Stimulated activated CD4-positive, alpha-beta T cell treated with anti-CD3 and anti-CD28 coated beads, TNF-alpha, amount 100 ng/mL, for 1 hour (primary cell): ENCODE measurements at places on chromosomes 3 and 15.

GRCh38 chr15:71752604-71753289, 57.6 kb upstream of the NR2E3 start:
- DNase-seq, result no peak

DNA sequence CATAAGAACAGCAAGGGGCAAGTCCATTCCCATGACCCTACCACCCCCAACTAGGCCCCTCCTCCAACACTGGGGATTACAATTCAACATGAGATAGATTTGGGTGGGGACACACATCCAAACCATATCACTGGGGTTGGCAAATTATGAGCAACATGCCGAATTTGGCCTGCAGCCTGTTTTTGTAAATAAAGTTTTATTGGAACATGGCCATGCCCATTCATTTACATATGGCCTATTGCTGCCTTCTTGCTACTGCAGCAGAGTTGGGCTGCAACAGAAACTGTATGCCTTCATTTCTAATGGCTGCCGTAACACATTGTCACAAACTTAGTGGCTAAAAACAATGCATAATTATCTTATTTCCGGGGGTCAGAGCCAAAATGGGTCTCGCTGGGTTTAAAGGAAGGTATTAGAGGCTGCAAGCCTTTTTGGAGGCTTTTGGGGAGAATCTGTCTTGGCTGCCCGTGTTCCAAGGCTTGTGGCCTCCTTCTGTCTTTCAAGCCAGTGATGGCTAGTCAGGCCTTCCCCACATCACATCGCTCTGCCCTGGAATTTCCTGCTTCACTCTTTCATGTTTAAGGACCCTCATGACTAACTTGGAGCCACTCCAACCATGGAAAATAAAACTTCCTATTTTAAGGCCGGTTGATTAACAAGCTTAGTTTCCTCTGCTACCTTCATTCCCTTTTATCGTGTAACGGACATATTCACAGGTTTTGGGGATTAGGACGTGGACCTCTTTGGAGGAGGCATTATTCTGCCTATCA, 428.5 kb upstream of the PROK2 start:
- DNase-seq, result no peak

DNA sequence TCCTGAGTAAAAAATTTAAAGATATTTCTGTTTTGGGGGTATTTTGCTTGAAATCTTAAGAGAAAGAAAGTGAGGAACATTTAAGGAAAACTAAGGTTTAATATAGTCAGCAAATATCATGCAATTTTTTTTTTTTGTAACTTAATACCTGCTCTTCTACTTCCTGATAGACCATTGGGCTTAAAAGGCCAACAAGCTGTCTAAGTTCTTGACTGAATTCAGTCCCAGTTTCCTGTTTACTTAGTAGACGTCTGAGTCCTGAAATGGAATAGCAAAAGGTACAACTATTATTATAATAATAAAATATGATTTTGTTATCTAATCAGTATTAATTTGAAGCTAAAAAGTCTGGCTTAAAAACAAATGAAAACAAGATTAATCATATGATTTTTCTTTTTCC, 37.9 kb downstream of the IQCB1 start:
- DNase-seq, result no peak

- no peak for DNase-seq
These were observed 9.6 kb upstream of the SMARCC1 start for GRCh38 chr3:47791193-47791855.

DNA sequence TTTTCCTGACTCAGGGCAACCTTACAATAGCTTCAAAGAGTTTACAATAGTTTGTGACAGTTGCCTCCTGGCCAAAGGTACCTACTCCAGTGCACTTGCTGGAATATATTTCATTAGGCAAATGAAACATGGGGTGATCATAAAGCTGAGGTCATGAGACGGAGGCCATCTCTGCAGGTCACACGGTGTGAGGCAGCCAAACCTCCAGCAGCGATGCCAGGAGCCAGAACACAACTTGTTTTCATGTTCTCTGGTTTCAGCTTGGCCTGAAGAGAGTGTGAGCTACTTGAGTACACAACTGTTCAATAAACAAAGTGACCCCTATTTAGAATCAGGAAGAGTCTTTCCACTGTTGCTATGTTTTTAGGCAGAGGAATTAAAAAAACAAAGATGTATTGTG, 42.7 kb upstream of the PYGO1 start:
- DNase-seq, result no peak

DNA sequence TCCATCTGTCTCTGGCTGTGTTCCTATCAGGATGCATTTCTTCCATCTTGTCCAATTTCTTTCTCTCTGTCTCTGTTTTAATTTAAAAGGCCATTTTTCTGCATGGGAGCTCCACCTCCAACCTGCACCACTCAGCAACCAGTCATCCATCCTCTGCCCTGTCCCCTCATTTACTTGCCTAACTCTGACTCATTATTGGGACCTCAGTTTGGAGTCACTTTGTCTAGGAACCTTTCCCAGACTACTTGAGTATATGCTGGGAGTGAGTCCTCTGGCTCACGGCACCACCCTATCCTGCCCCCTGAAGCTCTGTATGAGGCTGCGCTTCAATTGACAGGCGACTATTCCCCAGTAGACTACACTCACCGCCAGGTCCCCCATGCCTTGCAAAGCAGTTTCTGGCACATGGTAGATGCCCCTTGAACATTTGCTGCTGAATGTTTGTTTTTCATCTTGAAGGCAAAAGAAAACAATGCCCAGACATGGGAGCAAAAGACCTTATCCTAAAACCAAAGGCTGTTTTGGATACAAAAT, 513.3 kb upstream of the CFAP20DC start:
- no peak for DNase-seq

DNA sequence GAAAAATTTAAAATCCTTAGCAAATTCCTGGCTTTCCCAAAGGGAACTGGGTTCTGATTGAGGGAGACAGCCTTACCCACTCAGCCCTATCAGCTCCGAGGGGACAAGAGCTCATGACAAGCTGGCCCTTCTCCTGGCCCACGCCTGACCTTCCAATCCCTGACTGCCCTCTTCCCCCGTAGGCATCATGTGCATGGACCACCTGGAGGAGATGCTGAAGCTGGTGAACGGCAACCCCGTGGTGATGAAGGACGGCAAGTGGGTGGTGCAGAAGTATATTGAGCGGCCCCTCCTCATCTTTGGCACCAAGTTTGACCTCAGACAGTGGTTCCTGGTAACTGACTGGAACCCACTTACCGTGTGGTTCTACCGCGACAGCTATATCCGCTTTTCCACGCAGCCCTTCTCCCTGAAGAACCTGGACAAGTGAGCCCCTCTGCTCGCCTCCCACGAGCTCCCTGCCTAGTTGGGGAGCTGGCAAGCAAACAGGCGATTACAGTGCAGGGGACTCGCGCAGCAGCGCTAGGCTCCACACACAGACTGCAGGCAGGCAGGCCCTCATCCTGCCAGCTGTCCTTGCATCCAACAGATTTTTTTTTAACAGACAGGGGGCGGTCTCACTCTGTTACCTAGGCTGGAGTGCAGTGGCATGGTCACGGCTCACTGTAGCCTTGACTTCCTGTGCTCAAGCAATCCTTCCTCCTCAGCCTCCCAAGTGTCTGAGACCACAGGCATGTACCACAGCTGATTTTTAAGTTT, 16.8 kb downstream of the RPUSD3 start:
- DNase-seq, result no peak

GRCh38 chr3:135706758-135707375, 258.7 kb upstream of the PPP2R3A start:
- DNase-seq, result no peak

- no peak for DNase-seq
These were observed 16.4 kb downstream of the KLF13 start for GRCh38 chr15:31342781-31343626.

GRCh38 chr3:193014902-193015301, 97.2 kb upstream of the MB21D2 start:
- DNase-seq, result no peak

- DNase-seq, result no peak
These were observed 111.2 kb downstream of the MYO5A start for GRCh38 chr15:52417521-52417920.

DNA sequence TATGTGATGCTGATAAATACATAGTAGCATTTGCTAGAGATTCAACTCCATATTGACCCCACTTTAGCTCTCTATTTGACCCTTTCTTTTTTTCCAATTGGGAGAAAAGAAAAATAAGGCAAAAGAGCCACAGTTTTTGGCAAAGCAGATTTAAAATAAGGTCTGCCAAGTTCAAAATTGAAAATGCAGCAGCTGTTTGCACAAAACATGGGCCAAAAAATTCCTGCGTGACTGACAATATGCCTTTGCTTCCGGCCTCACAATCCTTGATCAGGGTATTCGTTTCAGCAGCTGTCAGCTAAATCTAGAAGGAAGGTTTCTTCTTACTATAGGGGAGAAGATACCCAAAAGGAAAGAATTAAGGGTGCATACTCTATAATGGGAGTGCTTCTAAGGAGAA, 563.5 kb upstream of the CCDC54 start:
- DNase-seq, result no peak

- no peak for DNase-seq
These were observed 8.8 kb upstream of the FAM240A start for GRCh38 chr3:46603446-46604046.

DNA sequence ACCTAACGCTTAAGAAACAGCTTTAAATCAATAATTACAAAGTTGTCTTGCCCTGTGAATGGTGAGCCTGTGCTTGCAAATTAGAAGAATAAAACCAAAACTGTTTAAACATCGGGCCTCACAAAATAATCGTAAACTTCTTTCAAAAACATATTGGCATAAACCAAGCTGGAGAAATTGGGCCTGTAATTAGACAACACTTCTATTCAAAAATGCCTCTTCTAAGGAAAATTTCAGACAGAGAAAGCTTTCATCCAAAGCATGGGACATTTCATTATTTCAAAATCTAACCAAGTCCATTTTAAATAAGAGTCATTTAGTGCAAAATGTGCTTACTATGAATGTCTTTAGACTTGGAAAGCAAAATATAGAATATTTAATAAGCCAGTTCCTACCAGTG, 35.5 kb upstream of the GNB4 start:
- DNase-seq, result no peak

DNA sequence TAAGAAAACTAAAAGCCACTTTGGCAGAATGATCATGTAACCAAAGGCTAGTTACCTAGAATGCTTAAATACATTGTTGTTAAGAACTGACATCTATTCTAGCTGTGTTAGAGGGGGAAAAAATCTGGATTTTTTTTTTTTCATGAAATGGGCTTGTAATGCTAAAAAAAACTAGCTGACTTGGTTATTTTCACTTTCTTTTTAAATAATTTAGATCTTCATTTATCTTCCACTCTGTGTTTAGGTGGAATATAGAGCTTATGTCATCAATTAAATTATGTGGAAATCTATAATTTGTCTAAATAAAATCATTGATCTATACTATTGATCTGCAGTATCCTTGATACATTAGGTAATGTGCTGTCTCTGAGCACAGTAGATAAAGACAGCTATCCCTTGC, 217.4 kb downstream of the TCF12 start:
- no peak for DNase-seq

- no peak for DNase-seq
These were observed 7.2 kb upstream of the MCF2L2 start for GRCh38 chr3:183435661-183436060.

- DNase-seq, result no peak
These were observed 72.3 kb downstream of the SLC12A8 start for GRCh38 chr3:125140011-125140817.

DNA sequence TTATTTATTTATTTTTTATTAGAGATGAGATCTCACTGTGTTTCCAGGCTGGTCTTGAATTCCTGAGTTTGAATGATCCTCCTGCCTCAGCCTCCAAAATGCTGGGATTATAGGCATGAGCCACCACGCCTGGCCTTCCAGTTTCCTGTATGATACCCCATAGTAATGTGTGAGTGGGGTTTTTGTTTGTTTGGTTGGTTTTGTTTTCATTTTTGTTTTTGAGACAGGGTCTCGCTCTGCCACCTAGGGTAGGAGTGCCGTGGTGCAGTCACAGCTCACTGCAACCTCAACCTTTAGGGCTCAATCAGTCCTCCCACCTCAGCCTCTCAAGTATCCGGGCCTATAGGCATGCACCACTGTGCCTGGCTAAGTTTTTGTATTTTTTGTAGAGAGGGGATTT, 30.9 kb downstream of the GOLM2 start:
- DNase-seq, result no peak

DNA sequence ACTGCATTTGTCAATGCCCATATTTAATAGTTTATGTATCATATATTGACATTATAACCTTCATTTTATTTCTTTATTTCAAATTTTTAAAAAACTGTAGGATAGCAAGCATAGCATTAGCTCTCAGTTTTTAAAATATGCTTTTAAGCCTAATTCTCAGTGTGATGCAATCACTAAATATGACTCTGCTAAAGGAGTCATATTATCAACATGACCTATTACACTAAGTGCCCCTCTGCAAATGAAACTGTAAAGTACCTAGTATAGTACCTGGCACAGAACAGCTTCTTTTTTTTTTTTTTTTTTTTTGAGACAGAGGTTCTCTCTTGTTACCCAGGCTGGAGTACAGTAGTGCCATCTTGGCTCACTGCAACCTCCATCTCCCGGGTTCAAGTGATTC, 179.4 kb upstream of the CGNL1 start:
- no peak for DNase-seq

- no peak for DNase-seq
These were observed 140.1 kb upstream of the TMEM108 start for GRCh38 chr3:132898141-132898540.

GRCh38 chr3:133271539-133271938, 128.3 kb upstream of the BFSP2 start:
- DNase-seq, result no peak

DNA sequence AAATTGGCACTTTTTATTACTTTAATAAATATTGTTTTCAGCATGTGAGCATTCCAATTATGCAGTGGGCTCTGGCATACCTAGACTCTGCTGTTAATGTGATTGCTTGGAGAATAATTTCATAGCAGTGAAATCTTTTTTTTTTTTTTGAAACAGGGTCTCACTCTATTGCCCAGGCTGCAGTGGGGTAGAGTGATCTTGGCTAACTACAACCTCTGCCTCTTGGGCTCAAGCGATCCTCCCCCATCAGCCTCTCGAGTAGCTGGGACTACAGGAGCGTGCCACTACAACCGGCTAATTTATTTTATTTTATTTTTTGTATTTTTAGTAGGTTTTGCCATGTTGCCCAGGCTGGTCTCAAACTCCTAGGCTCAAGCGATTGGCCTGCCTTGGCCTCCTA, 14.6 kb upstream of the CORO2B start:
- DNase-seq, result no peak

DNA sequence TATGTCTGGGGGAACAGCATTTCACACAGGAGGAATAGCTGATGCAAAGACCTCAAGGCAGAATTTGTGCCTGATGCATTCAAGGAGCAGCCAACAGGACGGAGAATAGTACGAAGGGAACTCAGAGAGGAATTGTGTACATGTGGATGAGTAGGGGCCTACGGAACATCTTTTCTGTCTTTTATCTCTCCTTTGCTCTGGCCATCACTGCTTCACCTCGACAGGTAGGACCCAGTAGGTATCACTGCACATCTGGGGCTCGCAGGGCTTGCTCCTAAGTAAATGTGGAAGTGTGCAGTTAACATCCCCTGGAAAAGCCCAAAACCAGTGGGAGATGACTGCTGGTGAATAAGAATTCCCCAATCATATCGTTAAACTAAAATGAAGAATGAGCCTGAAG, 56.4 kb upstream of the POU1F1 start:
- no peak for DNase-seq

- DNase-seq, result no peak
These were observed 62.5 kb upstream of the MLF1 start for GRCh38 chr3:158508481-158508880.
